Daoy (cell line): ENCODE measurements at places on chromosomes 5 and 9. TPM values are rescaled to one million over a fixed set of nuclear protein-coding genes. Genes with fewer than 3 reads are reported as not detected.

- DNase-seq, result no peak
Measured at GRCh38 chr5:101346447-101346846, 443.4 kb upstream of the ST8SIA4 start.

KLF9 gene
- total RNA-seq, result 9.4 and 10.6 TPM in 2 replicates

- DNase-seq, result no peak
Measured at GRCh38 chr5:82525626-82526025, 247.5 kb upstream of the RPS23 start.

DNA sequence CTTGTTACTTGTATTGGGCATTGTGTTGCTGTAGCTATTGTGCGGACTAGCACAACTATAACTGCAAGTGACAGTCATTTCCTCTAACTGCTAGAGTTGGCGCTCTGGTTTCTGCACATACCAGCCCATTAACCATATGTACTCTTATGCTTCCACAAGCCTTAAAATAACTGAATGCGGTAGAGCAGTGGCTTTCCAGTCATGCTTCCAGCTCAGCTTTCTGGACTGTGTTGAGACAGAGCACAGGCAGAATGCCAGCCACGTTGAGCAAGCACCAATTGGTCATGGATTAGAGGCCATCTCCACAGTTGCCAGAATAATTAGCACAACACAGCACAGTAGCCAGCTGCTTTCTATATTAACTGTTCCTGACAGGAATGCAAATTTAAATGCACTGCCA, 12.2 kb downstream of the INVS start:
- DNase-seq, result peak; percentile 95

TNFSF15 gene
- under 0.01 TPM in 1 of 2 replicates, not detected in the other for total RNA-seq

DNA sequence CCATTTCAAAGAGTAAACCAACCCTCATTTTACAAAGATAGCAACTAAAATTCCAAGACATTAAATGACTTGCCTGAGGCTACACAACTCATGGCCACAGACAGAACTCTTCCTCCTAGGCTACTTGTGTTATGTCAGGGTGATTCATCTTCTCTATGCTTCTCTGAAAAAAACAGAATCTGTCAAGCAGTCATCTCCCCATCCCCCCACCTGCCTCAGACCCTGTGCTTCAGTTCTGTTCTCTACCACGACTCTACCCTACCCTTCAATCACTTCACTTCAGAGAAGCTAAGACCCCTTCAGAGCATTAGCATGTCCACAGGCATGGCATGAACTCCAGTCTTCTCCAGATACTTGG, 277.7 kb upstream of the PTGER4 start:
- no peak for DNase-seq

- DNase-seq, result peak; percentile 57
Measured at GRCh38 chr5:135880278-135880677, 15.4 kb downstream of the IL9 start.

SLC25A2 gene
- total RNA-seq, result 0.11 and 1.8 TPM in 2 replicates

DNA sequence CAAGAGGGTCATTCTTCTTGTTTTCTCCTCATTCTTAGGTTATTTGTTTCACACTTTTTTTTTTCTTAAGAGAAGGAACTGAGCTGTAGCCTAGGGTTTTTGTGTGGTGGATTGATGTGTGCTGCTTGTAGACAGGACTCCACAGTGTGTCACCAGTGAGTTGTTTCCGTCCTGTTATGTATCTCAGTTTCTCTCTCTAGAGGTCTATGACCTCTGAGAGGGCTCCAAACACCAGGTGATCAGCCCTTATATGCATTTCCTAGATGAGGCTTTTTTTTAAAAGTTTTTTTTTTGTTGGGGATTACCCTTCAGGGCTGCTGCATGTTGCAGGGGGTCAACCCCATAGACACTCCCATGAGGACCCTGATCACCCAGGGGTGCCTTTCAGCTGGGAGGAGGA, 124.2 kb upstream of the MAST4 start:
- no peak for DNase-seq

CYLC2 gene
- total RNA-seq, result not detected in 2 replicates
